Stimulated activated CD8-positive, alpha-beta memory T cell treated with anti-CD3 and anti-CD28 coated beads, Interleukin-2, amount 100 ng/mL, for 1 hour (primary cell): ENCODE measurements at places on chromosomes 3 and 15.

DNA sequence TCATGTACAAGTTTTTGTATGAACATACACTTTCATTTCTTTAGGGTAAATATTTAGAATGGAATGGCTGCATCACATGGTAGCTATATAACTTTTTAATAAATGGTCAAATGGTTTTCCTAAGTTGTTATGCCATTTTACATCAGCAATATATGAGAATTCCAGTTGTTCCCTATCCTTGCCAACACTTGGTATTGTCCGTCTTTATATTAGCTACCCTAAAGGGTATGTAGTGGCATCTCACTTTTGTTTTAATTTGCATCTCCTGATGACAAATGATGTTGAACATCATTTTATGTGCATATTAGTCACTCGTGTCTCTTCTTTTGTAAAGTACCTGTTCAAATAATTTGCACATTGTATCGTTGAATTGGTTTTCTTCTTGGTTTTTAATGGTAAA lies 2.5 kb upstream of the MUC13 start:
- no peak for DNase-seq

GRCh38 chr3:127777921-127778656 lies 44.2 kb downstream of the MGLL start:
- no peak for DNase-seq

DNA sequence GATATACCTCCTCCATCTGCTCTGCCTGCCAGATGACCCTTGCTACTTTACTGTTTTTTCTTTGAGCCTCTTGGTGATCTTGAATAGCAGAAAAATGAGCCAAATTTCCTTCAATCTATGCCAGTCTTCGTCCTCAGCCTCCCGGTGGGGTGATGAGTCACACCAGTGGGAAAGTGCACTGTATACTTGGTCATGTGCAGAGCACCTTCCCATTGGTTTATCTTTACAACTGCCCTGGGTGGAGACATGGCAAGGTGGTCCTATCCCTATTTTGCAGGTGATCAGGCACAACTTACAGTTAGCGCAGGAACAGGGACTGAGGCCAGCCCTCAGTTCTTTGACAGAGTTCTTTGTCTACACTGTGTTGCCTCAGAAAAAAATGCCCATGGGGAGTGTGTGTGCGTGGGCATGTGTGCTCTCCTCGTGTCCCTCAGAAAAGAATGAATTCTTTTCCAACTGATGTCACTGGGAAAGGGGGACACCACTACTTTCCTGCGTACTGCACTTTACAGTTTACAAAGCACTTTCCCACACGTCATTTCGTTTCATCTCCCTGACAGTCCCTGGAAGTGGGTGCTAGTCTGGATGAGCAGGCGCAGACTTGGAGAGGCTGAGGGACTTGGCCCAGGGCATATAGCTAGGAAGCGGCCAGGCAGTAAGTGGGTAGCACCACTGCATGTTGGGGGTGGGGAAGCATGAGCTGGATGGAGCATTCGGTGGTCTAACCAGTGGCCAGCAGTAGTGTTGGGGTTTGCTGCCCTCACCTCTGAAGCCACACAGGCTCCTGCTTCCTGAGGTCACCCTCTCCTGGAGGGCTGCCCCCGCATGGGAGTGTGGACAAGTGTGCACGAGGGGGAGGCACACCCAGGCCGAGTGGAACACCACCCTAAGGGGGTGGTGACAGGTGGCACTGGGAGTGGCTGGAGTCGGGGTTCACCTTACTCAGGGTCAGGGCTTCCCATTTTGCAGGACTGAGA lies 24.1 kb downstream of the SMAD3 start:
- DNase-seq, result no peak

DNA sequence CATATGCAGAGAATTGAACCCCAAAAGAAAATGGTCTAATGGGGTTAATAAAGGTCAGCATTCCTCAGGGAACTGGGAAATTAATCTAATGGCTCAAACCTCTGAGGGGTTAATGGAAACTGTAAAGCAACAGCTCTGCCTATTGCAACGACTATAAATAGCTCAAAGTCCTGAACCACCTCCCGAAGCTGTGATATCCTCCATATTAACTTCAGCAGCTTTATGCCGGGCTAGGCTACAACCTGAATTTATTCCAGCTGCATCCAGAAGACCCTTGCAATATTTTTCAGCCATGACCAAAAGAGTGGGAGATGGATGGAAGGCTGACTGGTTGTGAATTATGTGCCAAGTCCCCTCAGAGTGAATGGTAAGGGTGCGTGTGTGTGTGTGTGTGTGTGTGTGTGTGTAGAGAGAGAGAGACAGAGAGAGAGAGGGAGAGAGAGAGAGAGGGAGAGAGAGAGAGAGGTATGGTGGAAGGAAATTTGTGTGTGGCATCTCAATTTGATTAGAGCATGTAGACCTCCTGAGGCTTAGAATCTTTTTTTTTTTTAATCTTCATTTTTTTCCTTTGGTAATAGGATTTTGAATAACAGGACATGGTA lies 109.9 kb downstream of the PDCD6IP start:
- no peak for DNase-seq

DNA sequence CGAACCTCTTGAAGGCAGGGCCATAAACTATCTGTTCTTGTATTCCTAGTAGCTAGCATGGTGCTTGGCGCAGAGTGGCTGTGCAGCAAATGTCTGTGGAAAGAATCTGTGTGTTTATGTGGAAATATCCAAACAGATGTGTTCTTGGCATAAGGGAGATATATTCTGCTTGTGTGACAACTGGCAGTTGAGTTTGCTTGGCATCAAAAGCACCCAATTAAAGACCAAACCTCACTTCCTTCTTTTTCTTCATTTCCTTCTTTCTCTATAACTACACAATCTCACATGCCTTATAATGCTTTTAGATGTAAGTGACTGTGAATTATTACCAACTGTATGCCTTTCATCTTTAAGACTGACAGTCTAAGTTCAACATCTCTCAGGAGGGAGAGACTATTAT lies 296.5 kb downstream of the SLC9A9 start:
- DNase-seq, result no peak

DNA sequence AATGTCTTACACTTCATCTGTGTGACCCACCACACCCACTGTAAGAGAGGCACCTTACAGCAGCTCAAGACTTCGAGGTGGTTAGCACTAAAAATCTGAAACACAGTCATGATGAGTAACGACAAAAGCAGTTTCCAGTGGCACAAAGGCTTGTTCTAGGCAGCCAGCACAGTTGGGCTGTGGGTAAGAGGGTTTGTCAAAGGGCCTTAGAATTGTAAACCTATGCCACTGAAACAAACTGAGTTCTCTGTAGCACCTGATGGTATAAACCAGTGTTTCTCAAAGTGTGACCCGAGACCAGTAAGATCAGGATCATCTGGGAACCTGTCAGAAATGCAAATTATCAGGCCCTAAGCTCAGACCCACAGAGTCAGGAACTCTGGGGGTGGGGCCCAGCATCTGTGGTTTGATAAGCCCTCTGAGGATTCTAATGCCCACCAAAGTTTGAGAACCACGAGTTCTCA lies 36.5 kb downstream of the DAPK2 start:
- peak; percentile 27 for DNase-seq

GRCh38 chr3:165820671-165821123 lies 16.5 kb downstream of the BCHE start:
- no peak for DNase-seq

DNA sequence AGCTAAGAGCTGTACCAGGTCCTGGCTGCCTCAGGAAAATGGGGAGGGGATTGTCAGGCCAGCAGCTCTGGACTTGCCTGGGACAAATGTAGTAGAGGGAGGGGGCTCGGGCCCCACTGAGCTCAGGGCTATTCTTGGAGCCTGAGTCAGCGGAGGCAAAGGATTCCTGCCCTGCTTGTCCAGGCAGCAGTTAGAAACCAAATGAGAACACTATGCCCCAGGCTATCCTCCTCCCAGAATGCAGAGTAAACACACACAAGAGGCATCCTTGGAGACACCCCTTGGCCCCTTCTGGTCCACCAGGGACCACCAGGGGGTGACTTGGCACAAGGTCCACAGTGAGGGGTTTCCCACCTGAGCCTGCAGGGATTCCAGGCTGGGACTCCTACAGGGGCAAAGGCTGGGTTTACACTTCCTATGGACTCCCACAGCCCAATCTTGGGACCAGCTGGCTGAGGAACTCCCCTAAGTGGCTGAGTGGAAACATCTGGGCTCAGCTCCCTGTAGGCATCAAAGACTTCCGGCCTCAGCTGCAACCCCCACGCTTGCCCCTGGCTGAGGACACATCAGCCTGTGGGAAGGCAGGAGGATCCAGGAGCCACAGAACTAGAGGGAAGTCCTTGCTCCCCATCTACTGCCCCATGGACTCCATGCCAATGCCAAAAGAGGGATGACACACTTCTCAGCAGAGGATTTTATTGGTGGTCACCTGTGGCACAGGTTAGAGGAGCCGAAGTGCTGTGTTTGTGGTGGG lies 3.4 kb upstream of the COL7A1 start:
- no peak for DNase-seq

DNA sequence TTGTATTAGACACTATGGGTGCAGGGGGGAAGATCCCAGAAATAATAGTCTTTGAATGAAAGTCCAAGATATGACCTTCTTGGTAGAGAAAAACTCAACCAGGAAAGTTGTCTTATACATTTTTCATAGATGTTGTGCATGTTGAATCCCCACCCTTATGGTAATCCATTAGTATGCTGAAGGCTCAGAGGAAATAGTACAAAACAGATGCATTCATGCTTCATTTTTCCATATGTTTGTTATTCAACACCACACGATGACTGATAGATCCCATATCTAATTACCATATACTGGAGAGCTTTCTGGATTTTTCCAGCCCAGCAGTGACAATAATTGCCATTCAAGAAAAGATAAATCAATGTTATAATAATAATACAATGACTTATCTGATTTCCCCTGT lies 487.4 kb downstream of the FGF12 start:
- no peak for DNase-seq

GRCh38 chr3:109608574-109608973 lies 271.2 kb upstream of the DPPA4 start:
- no peak for DNase-seq
